ENCODE measurements at places on chromosomes 2 and 18.

DNA sequence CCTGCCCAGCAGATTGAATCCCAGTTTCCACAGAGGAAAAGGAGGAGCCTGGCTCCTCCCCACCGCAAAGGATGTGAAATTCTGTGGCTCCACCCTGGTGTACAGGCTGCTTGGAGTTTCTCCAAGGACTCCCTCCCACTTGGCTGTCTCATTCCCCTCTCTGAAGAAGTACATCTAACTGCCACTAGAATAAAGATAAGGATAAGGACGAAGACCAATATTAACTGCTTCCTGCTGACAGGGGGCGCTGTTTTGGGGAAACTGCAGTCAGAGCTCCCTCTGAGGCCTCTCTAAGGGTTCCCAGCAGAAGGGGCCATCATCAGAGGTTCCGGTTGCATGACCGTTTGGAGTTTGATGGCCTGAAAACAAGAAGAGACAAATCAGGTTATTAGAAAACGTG, 790.9 kb downstream of the CPS1 start:
- no peak for DNase-seq

GRCh38 chr18:72542984-72543356, 1.2 kb downstream of the CBLN2 start:
- DNase-seq = no peak

DNA sequence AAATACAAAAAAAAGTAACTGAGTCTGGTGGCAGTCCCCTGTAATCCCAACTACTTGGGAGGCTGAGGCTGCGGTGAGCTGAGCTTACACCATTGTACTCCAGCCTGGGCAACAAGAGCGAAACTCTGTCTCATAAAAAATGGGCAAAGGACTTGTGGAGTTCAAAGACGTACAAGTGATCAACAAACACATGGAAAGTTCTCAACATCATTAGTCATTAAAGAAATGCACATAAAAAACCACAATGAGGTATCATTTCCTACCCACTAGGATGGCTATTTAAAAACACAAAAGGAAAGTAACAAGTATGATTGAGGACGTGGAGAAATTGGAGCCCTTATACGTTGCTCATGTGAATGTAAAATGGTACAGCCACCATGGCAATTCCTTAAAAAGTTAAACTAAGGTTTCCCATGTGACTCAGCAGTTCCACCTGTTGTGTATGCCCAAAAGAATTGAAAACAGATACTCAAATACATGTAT, 52.3 kb downstream of the RAB10 start:
- no peak for DNase-seq

- DNase-seq = no peak
These were observed 117.2 kb upstream of the OTX1 start for GRCh38 chr2:62933398-62933917.

- DNase-seq = no peak
These were observed 214.1 kb upstream of the SESTD1 start for GRCh38 chr2:179478771-179479170.

- no peak for DNase-seq
These were observed 2.4 kb downstream of the SMAD7 start for GRCh38 chr18:48948112-48949049.

GRCh38 chr2:160406591-160407392, 86.8 kb downstream of the RBMS1 start:
- DNase-seq = peak; percentile 51

GRCh38 chr2:98311771-98312545, 34.3 kb upstream of the CNGA3 start:
- DNase-seq = no peak

DNA sequence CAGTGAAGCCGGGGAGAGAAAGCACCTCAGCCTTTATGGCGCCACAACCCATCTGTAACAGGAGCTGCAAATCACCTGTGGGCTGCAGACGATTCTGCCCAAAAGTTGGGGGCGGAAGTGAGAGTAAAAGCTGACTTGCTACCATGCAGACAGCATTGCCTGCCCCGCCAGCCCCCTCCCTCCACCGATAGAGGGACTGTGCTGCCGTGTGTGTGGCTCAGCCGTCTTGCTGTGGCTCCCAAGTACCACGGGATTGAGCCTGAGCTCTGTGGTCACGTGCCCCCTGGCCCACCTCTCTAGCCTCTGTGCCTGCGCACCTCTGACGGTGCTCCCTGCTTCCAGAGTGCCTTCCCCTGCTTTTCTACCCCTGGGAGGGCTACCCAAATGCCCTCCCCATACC, 79.6 kb downstream of the GLI2 start:
- DNase-seq = no peak

GRCh38 chr2:97765933-97766332, 52.6 kb downstream of the ZAP70 start:
- no peak for DNase-seq

GRCh38 chr2:5889519-5889918, 197.3 kb downstream of the SOX11 start:
- no peak for DNase-seq

DNA sequence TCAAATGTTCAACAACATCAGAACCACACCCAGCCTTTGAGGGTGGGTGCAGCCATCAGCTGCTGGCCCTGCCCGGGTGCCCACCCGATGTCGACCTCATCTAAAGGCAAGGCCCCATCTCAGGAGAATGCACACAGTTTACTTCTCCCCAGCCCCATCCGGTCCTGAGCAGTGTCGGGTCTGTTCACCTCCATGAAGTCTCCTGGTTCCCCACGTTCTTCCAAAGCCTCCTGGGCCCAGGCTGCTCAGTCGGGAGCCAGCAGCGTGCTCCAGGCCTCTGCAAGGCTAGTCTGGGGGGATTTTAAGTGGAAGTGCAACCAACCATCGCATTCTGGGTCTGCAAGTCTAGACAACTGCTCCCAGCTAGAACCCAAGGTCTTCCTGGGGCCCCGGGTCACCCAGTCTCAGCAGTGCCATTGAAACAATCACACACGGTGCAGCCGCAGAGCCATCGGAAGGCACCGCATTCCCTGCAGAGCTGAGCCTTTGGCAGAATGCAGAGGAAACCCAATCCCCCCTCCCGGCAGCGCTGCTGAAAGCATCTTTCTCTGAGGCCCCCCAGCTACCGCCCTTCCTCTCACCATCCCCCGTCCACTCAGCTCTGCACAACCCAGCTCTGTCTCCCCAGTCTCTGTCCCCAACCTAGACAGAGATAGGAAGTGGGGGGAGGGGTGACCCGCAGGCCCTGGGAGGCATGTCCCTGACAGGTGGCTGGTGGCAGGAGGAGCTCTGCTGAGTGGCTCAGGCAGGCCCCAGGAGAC, 8.5 kb downstream of the ESPNL start:
- DNase-seq = no peak

Data from stimulated activated CD8-positive, alpha-beta memory T cell treated with anti-CD3 and anti-CD28 coated beads, Interleukin-12 subunit alpha, Interleukin-12 subunit beta, amount 100 ng/mL, for 4 hours (primary cell).